ENCODE measurements at places on chromosomes 16 and 17.

- DNase-seq, result no peak
These were observed 56.7 kb upstream of the SIAH1 start for GRCh38 chr16:48441863-48442279.

GRCh38 chr17:39138431-39139160, 12.8 kb downstream of the PLXDC1 start:
- no peak for DNase-seq

DNA sequence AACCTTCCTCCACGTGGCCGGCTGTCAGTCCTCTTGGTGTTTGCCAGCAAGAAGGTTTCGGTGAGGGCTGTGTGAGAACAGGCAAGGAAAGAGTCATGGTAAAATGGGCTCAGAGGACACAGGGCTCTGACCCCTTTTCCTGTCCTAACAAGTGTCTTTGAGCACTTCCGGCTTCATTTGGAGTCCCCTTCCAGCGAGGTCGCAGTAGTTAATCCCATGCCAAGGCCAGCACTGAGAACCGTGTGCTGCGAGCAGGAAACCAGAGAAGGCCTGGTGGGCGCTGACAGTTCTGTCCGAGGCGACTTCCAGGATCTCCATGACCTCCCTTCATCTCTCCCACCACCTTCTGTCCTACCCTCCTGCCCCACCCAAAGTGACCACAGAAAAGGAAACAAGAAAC, 168.1 kb downstream of the ZFHX3 start:
- DNase-seq, result no peak

DNA sequence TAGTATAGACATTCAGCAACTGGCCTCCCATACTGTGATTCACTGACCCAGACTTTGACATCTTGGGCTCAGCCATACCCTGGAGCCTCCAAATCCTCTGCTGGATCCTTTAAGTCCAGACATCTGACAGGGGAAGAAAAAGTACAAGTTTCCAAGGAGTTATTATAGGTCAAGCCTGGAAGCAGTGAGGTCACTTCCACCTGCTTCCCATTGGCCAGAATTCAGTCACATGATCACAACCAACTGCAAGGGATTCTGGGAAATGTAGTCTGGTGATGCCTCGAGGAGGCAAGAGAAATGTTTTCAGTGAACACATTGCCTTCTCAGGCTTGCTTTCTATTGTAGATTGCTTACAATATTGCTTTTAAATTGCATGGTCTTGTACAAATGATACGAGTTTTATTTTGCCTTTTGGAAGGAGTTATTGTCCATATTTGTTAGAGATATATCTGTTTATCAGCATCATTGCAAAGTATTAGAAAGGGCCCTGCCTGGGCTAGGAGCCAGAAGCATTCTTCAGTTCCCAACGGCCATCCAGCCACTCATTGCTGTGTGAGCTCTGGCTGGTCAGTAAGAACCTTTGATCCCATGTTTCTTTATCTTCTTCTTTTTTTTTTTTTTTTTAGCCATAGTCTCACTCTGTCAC, 696.9 kb downstream of the WWOX start:
- no peak for DNase-seq

- DNase-seq, result no peak
These were observed 475 bp upstream of the AMDHD2 start for GRCh38 chr16:2519711-2520080.

- DNase-seq, result no peak
These were observed 13.9 kb upstream of the TNRC6C start for GRCh38 chr17:77944390-77945222.

GRCh38 chr16:81544700-81545271, 100.2 kb downstream of the CMIP start:
- no peak for DNase-seq

- no peak for DNase-seq
These were observed 22.0 kb downstream of the WSB1 start for GRCh38 chr17:27315796-27316465.

GRCh38 chr17:82887255-82888164, 47.7 kb upstream of the ZNF750 start:
- DNase-seq, result no peak

- peak; percentile 6 for DNase-seq
These were observed 34.0 kb upstream of the NLK start for GRCh38 chr17:28008513-28008912.

GRCh38 chr17:1104222-1104621, 75.6 kb downstream of the ABR start:
- DNase-seq, result no peak

DNA sequence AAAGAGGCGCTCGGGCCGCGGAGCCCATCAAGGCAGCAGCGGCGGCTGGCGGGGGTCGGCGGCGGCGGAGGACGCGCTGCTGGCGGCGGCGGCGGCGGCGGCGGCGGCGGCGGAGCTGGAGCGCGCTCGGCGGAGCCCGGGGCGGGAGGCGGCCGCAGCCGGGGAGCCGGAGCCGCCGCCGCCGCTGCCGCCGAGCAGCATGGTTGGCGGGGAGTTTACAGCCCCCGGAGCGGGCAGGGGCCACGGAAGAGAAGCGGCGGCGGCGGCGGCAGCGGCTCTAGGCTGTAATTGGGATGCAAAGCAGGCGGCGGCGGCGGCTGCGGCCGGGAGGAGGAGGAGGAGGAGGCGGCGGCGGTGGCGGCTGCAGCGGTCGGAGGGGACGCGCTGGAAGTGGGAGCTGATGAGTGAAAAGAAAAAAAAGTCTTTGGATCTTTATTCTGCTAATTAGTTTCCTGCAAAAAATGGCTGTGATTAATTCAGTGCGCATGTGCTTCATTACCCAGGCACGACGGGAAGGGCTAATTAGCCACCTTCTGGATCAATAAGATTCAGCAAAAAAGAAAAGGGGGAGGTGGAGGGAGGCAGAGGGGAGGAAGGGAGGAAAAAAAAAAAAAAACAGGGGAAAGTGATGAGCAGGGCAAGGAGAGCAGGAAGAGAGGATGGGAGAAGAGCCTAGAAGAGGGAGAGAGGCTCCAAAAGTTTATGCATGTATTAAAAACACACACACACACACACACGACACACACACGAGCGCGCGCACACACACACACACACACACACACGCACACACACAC, 10.9 kb upstream of the ZFHX3 start:
- DNase-seq, result no peak

DNA sequence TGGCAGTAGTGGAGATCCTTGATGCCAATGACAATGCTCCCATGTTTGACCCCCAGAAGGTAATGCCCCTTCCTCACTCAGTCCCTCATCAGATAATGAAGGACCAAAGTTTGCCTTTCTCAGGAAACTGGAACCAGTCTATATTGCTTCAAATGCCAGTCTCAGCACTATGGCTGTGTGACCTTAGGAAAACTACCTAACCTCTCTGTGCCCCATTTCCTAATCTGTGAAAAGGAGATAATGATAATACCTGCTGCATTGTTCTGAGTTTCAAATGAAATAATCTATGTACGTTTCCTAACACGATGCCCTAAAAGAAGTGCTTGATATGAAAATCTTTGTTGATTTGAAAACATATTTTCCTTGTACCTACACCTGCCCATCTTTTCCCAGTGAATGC, 35.9 kb downstream of the CDH3 start:
- DNase-seq, result no peak

- no peak for DNase-seq
These were observed 337.5 kb downstream of the SEC14L1 start for GRCh38 chr17:77478281-77478680.

- peak; percentile 67 for DNase-seq
These were observed at the start of gene SNN for GRCh38 chr16:11667824-11668622. Gene SNN, plus strand, starts transcription at chr16:11668455. Its CDS starts 7,605 bp downstream, at chr16:11676060.

GRCh38 chr17:31321966-31322365, 544 bp upstream of the EVI2A start:
- no peak for DNase-seq
